HFF-Myc (cell line): ENCODE measurements at places on chromosomes 4 and X.

DNA sequence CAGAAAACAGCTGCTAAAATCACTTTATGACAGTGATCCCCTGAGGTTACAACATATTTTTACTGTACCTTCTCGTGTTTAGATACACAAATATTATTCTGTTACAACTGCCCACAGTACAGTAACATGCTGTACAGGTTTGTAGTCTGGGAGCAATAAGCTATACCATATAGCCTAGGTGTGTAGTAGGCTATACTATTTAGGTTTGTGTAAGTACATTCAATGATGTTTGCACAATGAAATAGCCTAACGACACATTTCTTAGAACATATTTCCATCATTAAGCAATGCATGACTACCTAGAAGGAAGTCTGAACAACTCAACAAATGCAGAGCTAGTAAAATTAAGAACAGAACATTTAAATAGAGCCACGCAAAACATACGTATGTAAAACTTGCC, 112.7 kb downstream of the ZAR1 start:
- no peak for DNase-seq

- DNase-seq = peak; percentile 41
These were observed 26.7 kb upstream of the C1QTNF7 start for GRCh38 chr4:15400981-15401671.

DNA sequence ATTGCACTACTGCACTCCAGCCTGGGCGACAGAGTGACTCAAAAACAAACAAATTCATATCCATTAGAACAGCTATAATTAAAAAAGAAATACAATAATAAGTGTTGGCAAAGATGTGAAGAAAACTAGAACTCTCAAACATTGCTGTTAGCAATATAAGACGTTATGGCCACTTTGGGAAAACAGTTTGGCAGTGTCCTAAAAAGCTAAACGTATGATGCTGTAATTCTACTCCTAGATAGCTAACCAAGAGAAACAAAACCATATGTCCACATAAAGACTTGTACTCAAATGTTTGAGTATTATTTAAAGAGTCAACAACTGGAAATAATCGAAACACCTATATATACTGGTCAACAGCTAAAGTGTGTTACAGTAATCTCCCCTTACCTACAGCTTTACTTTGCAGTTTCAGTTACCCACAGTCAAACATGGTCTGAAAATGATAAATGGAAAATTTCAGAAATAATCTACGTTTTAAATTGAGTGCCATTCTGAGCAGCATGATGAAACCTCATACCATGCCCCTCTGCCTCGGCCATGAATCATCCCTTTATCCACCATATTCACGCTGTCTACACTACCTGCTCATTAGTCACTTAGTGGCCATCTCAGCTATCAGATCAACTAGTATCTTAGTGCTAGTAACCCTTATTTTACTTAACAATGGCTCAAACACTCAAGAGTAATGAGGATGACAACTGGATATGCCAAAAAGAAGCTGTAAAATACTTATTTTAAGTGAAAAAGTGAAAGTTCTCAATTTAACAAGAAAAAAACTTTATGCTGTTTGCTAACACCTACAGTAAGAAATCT, 4.9 kb downstream of the ELF2 start:
- DNase-seq = no peak

- no peak for DNase-seq
These were observed 18.9 kb upstream of the RASGEF1B start for GRCh38 chr4:81490403-81491160.

- no peak for DNase-seq
These were observed 29.9 kb upstream of the SOWAHD start for GRCh38 chrX:119728487-119728886.

- no peak for DNase-seq
These were observed 7.5 kb downstream of the IL13RA1 start for GRCh38 chrX:118734909-118735308.

GRCh38 chr4:36174570-36174969, 69.7 kb downstream of the ARAP2 start:
- no peak for DNase-seq

DNA sequence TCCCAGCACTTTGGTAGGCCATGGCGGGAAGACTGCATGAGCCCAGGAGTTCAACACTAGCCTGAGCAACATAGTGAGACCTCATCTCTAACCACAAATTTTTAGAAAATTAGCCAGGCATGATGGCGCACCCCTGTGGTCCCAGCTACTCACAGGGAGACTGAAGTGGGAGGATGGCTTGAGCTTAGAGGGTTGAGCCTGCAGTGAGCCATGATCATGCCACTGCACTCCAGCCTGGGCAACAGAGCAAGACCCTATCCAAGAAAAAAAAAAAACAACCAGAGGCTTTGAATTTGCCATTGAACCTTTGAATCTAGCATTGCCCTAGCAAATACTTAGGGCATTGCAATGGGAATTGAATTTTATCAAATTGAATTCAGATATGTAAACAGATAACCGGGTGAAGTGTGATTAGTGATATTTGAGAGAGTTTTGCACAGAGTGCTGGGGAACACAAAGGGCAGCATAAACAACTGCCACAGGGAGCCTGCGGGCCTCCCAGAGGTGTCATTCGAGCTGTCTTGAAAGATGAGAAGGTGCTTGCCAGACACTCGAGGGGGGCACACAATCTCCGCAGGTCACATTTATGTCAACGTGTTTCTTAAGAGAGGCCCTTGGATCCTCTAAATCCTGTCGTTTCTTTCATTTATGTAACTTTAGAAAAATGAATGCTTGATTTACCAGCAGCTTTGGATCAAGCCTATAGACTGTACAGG, 200.3 kb downstream of the AASDH start:
- no peak for DNase-seq

- no peak for DNase-seq
These were observed 3.8 kb downstream of the MBTPS2 start for GRCh38 chrX:21843179-21843578.
